Naive B cell (primary cell): ENCODE measurements at places on chromosomes 5 and 9.

- DNase-seq, result no peak
These were observed 889.6 kb downstream of the CDH18 start for GRCh38 chr5:19098434-19098833.

DNA sequence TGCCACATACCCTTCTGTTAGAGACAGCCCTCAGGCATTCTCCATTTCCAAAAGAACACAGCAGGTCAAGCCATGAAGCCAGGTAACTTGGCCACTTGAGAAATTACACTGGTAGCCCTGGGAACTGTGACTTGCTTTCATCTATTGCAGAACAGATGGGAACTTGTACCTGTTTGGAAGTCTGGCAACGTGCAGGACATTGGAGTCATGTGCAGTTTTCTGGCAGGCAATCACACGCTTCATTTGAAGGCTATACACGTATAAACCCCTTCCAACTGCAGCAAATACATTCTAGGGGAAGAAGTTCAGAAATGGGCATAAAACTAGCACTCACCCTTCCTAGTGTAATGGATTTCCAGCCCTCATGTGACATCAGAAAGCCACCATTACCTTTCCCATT lies 54.0 kb downstream of the WDR41 start:
- no peak for DNase-seq

GRCh38 chr5:142325725-142326479 lies 1.1 kb upstream of the SPRY4 start:
- no peak for DNase-seq

- no peak for DNase-seq
These were observed 402.1 kb downstream of the PRELID2 start for GRCh38 chr5:145433077-145433476.

DNA sequence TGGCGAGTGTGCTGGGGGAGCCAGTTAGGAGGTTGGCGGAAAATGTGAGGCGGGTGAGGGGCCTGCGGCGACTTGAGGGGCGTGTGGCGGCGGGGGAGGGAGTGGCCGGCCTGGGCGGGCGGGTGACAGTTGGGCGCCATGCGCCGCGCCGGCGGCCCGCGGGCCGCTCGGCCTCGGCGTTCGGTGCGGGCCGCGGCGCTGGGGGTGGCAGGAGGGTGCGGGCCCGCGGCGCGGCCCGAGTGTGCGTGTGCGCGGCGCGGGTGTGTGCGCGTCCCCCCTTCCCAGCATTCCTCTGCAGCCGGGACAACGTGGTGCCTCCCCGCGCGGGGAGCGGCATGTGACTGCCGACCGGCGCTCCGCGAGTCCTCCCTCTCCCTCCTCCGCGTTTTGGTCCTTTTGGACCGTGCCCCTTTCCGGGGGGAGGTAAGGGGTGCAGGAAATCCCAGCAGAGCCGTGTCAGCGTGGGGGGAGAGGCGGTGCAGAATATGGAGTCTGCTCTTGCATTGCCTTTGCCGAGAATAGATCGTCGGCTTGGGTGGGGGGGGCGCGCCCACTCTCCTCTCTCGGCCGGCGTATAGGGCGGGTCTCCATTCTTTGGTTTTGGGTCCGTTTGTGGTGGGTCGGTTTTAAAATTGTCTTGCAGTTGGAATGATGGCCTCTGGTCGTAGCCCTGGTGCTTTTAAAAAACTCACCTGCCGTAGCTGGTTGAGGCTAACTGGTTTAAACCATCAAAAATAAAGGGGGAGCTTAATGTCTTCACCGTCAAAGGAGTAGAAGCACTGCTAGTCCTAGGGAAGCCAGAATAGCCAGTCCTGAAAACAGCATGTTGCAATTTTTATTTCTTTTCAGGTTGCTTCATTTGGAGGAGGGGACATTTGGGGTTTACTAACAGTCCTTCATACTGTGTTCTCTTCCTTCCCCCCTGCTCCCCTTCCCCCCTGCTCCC lies 2.0 kb downstream of the LARP1 start:
- peak; percentile 40 for DNase-seq

- DNase-seq, result no peak
These were observed 6.7 kb downstream of the TXN start for GRCh38 chr9:110249603-110250002.

DNA sequence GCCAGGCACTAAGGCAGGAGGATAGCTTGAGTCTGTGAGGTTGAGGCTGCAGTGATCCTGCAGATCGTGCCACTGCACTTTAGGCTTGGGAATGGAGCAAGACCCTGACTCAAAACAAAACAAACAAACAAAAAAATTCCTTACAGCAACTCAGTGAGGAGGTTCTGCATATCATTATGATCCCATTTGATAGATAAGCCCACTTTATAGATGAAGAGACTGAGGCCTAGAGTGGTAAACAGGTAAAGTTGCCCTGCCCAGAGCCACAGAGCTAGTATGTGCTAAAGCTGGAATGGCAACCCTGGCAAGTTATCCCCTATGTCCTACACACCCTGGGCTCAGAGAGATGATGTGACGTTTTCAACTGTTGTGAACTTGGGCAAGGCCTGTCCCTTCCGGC lies 7.2 kb downstream of the AIF1L start:
- no peak for DNase-seq

DNA sequence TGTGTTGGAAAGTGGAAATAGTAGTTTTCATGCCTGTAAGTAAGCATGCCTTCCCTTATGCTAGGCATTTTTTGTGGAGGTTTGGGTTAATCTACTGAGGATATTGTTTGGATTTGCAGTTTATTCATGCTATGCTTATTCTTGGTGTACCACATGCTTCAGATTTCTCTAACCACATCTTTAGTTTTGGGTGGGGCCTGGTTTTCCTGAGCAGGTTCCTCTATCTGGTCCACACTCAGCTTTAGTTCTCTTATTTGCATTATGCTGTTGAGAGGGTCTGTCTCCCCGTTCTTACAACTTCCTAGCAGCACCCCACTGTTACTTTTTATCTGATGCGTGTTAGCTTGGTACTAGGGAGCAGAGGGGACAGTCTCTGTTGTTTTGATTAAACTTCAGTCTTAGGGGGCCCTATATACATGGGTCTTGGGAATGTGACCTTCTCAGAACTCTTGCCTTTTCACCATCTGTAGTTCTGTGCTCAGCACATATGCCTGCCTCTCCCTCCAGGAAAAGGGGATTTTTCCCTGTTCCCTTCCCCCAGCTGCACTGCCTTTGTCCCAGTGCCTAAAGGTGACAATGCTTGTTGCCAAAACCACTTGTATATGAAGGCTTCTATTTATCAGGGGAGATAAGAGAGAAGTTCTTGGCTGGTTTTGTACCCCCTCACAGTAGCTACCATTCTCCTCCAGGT lies 10.0 kb upstream of the CAMK4 start:
- no peak for DNase-seq

GRCh38 chr9:128677794-128678193 lies 11.2 kb upstream of the SET start:
- DNase-seq, result no peak

- DNase-seq, result no peak
These were observed 17.6 kb upstream of the RECK start for GRCh38 chr9:36018891-36019720.

DNA sequence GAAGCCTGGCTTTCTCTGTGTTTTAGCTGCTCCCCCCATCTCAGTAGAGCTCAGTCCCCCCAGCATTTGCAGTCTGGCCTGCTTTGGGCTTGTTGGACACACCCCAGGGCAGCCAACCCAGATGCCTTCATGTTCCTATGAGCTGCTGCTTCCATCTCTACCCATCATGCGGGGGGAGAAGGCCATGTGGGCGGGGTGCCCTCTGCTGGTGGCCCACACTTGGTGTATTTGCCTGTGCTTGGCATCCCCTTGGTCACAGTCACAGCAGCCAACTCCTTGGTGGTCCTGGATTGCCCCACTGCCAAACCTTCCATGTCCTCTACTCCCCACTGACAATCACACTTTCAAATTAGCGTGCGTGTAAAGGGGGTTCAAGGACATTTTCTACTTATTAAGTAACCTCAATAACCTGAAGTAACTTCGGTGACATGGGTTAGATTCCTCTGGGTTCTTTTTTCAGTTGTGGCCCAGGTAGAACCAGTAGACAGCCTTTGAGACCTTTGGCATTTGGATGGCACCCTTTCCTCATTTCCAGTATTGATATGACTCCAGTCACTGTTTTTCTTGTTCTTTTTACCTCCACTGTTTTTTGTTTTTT lies 42.8 kb downstream of the SNX30 start:
- DNase-seq, result peak; percentile 81

DNA sequence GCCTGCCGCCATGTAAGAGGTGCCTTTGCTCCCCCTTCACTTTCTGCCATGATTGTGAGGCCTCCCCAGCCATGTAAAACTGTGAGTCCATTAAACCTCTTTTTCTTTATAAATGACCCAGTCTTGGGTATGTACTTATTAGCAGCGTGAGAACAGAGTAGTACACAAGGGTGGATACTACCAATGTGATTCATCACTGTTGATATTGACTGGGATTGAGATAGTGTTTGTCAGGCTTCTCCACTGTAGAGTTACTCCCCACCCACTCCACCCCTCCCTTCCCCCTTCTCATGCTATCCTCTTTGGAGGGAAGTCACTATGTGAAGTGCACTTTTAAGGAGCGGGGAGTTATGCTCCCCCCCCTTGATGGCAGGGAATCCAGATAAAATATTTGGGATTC lies 11.4 kb upstream of the CRHBP start:
- no peak for DNase-seq

GRCh38 chr5:137629646-137630045 lies 106.2 kb downstream of the KLHL3 start:
- DNase-seq, result peak; percentile 25

GRCh38 chr5:72436796-72437471 lies 70.3 kb downstream of the ZNF366 start:
- no peak for DNase-seq

DNA sequence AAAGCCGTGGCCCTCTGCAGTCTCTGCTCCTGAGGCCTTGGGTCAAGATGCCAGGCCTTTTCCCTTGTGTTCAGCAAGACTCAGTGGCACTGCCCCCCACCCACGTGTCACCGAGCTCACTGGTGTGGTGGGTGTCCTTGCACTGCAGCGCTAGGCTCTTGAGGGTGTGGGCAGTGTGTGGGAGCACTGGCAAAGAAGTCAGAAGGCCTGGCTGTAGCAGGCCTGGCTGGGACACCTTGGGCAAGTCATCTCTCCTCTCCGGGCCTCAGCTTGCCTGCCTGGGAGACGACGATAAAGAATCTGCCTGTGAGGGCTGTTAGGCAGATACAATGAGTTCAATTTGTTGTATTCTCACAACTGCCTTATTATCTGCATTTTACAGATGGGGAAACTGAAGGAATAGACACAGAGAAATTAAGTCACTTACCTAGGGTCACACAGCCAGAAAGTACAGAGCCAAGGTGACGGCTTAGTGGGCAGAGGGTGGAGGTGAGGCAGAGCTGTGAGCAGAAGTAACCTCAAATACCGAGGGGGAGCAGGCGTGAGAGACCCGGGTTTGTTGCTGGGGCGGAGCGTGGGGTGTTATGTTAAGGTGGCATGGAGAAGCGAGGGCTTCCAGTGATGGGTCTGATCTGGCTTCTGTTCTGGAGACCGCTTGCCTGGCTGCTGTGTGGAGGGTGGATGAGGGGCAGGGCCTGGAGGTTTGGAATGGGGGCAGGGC lies 1.4 kb downstream of the TSPAN17 start:
- DNase-seq, result no peak

- no peak for DNase-seq
These were observed 708 bp downstream of the SPOUT1 start for GRCh38 chr9:128828719-128829452.

DNA sequence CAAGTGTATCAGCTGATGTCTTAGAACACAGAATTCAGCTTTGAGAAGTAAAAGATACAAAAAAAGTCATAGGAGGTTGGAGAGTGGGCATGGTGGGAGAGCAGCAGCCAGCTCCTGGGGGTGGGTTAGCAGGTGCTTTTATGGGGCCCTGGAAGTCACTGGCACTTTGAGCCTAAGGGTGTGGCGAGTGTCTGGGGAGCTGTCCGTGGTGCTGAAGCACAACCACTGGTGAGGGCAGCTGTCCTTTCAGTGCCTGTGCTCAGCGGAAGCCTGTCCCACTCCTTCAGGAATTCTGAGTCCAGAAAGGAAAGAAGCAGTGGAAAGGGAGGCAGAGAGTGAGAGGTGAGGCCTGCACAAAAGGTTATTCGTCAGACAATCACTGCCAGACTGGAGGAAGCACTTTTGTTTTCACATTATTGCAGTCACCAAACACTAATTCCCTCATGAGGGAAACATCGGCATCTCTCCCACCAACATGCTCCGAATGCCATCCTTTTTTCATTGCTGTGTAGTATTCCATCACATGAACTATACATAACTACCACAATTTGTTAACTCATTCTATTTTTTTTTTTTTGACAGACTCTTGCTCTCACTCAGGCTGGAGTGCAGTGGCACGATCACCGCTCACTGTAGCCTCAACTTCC lies 59.4 kb upstream of the RAPGEF1 start:
- DNase-seq, result peak; percentile 19

DNA sequence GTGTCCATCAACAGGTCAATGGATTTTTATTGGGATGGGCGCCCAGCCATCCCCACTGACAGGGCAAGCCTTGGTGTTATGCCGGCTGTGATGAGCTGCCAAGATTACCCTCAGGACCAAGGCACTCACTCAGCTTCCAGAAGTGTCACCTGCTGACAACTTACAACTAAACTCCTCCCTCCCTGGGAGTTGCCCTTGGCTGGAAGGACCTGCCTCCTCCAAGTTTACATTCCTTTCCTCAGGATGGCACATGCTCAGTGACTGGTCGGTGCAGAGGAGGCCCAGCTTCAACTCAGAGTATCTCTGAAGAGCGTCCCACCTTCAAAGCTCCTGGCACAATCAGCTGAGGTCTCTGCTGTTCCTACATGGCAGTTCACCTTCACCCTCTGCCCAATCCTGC lies 52.5 kb upstream of the ZBTB43 start:
- DNase-seq, result no peak

GRCh38 chr5:173594061-173594460 lies 22.4 kb downstream of the BOD1 start:
- no peak for DNase-seq

DNA sequence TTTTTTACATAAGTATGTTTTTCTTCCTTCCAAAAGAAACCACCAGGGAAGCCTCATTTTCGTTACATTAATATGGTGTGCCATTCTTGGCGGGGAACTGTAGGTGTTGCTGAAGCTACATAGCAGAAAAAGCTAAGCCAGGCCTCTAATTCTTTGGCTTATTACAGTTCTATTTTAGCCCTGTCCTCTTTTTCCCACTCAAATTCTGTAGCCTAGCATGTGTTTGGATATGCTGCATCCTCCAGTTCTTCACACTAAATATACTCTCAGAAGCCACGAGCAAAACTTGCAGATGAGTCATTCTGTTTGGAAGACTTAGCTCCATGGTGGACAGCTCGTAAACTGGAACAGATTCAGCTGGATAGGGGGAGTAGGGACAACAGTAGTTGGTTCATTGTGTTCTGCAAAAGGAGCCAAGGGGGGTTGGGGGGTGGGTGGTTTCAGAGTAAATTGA lies 369.4 kb downstream of the TMEM161B start:
- no peak for DNase-seq

DNA sequence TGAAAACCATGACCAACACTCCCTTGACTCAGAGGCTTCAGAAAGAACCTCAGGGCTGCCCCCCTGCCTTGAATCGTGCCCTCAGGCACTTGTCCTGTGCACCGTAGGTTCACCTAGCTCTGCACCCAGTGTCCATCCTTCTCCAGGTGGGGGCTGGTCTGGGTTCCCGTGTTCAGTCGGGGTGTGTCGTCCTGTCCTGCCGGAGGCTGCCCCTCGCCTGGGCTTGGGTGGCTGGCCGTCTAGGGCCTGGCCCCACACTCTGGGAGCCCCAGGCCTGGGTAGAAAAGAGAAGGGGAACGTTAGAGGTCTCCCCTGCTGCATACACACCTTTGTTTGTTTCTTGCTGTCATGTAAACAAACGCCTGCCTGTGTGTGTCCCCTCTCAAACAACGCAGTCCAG lies 29.3 kb downstream of the CATSPER3 start:
- DNase-seq, result no peak

- DNase-seq, result no peak
These were observed 391.0 kb upstream of the WWC1 start for GRCh38 chr5:167900340-167900935.
